ENCODE measurements at places on chromosomes 6 and 20.

DNA sequence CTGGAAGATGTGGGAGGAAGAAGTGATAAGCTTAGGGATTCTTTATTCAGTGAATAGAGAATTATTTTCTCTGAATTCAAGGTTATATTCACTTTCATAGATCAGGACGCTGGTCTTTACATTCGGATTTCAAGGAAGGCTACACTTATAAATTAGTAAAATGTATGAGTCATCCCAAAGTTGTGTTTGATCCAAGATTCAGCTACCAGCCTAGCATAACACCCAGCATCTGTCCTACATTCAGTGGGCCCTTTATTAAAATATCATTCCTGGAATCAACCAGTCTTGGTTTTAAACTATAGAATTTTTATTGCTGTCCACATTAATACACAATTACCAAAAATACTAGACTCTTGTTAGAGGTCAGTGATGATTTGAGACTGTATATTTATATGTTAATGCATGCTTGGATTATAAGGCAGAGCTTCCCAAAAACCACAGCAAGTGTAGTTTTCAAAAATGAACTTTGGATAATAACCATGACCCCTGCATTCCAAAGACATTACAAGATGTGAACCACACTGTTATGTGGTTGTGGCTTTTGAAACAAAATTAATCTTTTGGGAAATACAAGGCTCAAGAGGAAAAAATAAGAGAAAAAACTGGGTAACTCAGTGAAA, 210.7 kb upstream of the CNR1 start:
- DNase-seq = no peak

GRCh38 chr20:35286899-35287508, 2.4 kb upstream of the EIF6 start:
- DNase-seq = no peak

DNA sequence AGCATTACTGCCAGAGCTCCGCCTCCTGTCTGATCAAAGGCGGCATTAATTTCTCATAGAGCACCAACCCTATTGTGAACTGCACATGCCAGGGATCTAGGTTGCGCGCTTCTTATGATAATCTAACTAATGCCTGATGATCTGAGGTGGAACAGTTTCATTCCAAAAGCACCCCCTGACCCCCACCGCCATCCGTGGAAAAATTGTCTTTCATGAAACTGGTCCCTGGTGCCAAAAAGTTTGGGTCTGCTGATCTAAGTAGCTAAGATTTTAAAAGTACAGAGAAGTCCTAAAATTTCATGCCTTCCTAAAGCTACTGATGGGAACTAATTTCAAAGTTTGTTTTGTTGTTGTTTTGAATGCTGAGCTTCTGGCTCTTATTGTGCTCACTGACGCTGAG, 281.6 kb downstream of the PRL start:
- DNase-seq = no peak

- DNase-seq = no peak
Measured at GRCh38 chr20:43938932-43939761, 24.5 kb downstream of the TOX2 start.

GRCh38 chr6:104613416-104614001, 246.2 kb downstream of the HACE1 start:
- no peak for DNase-seq

- DNase-seq = no peak
Measured at GRCh38 chr20:50116368-50116999, 3.5 kb upstream of the UBE2V1 start.

GRCh38 chr6:11043378-11043960, 636 bp downstream of the ELOVL2 start:
- no peak for DNase-seq

GRCh38 chr20:63457737-63458136, 14.7 kb downstream of the KCNQ2 start:
- DNase-seq = no peak

GRCh38 chr6:128363020-128363813, 157.2 kb downstream of the PTPRK start:
- DNase-seq = no peak

GRCh38 chr6:147055821-147056392, 148.3 kb upstream of the STXBP5 start:
- DNase-seq = no peak

GRCh38 chr20:16544949-16545348, 28.3 kb downstream of the KIF16B start:
- no peak for DNase-seq

DNA sequence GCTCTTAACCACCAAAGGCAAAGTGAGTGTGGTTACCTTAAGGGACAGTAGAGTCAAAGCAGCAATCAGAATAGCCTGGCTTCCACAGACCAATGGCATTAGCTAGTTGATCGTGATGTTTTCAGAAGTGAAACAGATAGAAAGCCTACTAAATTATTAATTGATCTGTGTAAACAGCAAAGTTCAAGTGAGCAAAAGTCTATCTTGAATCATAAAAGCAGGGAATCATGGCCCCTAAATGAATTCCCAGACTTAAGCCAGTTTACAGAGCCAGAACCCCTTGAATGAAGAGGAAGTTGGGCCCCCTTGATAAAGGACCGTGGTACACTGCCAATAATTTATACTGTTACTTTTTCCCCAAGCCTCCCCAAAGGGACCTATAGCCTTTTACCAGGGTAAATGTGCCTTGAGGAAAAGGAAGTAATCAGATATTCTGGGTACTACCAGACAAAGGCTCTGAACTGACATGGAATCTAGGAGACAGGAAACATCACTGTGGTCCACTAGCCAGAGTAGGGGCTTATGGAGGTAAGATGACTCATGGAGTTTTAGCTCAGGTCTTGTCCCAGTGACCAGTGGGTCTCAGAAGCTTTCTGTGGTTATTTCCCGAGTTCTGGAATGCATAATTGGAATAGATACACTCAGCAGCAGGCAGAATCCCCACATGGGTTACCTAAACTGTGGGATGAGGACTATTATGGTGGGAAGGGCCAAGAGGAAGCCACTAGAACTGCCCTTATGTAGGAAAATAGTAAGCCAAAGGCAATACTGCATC, 317.5 kb downstream of the CD83 start:
- no peak for DNase-seq

- no peak for DNase-seq
Measured at GRCh38 chr6:170452767-170453545, 100.2 kb downstream of the PSMB1 start.

DNA sequence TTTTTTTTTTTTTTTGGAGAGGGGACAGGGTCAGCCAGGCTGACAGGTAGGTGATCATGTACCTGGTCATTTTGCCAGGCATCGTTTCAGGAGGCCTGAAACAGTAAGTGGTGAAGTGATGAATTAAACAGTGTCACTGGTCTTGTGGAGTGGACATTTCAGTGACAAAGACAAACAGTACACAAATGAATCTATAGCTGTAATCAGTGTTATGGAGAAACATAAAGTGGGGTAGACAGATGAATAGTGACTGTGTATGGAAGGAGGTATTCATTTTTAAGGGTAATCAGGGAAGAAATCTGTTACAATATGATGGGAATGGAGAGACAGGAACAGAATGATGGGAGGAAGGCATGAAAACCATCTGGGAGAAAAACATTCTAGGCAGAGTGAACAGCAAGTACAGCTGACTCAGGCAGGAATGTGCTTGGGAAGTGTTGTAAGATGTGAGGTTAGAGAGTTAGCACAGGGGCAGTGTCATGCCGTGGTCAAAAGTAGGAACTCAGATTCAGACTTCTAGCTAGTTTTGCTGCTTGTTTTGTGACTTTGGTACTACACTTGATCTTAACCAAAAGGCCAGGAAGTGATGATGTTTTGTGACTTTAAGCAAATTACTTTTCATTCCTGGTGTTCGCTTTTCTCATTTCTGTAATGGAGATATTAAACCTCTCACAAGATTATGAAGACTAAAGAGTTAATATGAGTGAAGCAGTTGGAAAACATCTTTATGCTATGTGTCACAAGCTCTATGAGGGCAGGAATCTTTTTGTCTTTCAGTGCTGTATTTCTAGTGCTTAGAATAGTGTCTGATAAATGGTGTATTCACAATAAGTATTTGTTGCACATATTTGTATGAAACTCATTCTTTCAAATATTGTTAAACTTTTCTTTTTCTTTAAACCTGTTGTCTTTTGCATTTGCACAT, 43.4 kb downstream of the QKI start:
- peak; percentile 17 for DNase-seq
